ENCODE measurements at places on chromosomes 3 and 15.

- no peak for DNase-seq
These were observed 9.4 kb downstream of the NAA50 start for GRCh38 chr3:113736548-113737089.

GRCh38 chr3:38646062-38646461 is 3.4 kb downstream of the SCN5A start:
- DNase-seq = no peak

DNA sequence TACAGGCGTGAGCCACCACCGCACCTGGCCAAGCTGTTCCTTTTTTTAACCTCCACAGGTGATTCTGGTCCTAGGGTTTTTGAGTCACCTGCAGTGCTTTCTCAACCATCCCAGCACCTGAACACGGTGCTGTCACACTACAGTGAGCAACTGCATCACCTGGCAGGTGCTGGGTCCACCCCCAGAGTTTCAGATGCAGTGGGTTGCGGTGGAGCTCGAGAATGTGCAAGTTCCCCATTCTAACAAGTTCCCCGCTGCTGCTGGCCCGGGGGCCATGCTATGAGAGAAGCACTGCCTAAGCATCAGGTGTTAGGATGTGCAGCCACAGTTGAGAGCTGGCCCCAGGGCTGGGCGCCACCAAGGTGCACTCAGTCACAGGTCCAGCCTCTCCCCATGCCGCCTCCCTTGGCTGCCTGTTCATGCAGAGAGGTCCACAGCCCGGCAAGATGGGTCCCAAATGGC is 18.0 kb downstream of the ISG20 start:
- DNase-seq = no peak

GRCh38 chr3:30331519-30331918 is 274.9 kb upstream of the TGFBR2 start:
- no peak for DNase-seq

GRCh38 chr3:194890091-194890490 is 204.4 kb downstream of the FAM43A start:
- DNase-seq = no peak

GRCh38 chr3:130504701-130505100 is 12.3 kb upstream of the COL6A6 start:
- DNase-seq = no peak
